ENCODE measurements at places on chromosomes 5 and 9.
A peak's percentile ranks its signal among the peaks of the same experiment; 100 is the strongest.

- DNase-seq, result no peak
These were observed 144.0 kb downstream of the MYO10 start for GRCh38 chr5:16791904-16792597.

- DNase-seq, result no peak
These were observed 24.5 kb downstream of the RETREG1 start for GRCh38 chr5:16592255-16592654.

DNA sequence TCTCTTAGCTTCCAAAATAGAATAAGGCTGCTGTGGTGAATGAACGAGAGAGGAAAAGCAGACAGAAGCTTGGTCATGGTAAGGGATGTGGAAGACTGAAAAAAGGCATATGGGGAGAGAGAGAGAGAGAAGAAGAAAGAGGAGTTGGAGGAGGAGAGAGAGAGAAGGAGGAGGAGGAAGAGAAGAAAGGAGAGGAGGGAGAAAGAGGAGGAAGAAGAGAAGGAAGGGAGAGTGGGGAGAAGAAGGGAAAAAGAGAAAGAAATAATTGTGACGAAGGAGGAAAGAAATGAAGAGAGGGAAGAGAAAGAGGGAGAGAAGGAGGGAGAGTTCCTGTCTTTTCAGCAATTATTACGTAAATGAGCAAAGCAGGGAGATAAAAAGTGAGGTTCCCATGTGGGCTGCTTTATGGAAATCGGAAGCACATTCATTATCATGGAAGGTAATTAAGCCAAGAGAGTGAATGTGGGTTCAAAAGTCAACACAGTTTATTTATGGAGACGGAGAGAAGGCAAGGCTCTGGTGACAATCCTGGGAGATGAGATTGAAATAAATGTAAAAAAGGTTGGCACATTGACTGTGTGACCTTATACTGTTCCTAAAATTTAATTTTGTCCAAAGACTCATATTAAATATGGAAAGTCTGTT lies 611.2 kb downstream of the KIF4B start:
- DNase-seq, result no peak

- DNase-seq, result no peak
These were observed 111.4 kb downstream of the ENC1 start for GRCh38 chr5:74529101-74529500.

GRCh38 chr9:91033797-91034196 lies 232.2 kb downstream of the SYK start:
- DNase-seq, result peak; percentile 68

GRCh38 chr9:113996531-113997001 lies 81.5 kb downstream of the AMBP start:
- DNase-seq, result no peak

DNA sequence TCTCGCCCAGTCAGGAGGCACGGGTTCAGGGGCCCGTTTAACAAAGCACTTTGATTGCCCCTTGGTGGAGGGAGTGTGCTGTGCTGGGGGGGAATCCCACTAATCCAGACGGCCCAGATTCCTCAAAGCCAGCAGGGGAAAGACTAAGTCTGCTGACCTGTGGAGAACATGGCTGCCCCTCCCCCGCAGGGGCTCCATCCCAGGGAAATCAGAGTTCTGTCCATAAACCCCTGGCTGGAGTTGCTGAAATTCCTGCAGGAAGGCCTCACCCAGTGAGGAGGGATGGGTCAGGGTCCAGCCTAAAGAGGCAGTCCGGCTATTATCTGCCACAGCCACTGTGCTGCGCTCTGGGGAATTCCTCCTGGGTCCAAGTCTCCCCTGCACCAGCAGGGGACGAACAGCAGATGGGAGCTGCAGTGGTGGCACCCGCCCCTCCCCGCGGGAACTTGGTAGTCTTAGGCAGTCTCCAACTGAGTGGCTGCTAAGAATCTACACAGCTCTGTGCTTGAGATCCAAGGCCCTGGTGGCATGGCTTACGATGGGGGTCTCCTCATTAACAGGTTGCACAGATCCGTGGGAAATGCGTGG lies 174.0 kb upstream of the DAB2 start:
- DNase-seq, result no peak

DNA sequence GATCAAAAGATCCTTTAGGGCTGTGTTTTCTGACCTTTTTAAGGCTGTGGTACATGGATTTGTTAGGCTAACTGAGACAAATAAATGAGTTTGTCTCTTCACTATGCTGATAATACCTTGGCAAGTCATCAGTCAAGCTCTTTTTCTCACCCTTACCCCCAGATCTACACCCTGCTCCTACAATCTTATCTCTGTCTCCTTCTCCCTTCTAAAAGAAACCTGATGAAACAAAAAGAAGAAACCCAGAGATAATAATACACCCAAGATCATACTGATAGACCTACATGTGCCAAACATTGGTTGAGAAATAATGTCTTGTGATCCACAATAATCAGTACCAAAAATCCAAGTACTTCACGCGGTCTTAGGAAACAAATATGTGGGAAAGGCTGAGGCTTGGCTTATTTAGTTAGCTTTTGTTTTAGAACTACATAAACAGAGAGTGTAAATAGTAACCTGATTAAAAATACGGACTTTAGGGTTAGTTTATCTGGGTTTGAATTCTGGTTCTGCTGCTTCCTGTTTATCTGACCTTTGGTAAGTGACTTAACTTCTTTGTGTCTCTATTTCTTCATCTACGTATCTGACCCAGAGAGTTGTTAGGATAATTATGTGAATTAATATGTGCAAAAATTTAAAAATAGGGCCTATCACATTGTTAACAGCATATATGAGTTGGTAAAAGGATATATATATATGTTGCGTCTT lies 24.8 kb upstream of the PDCD1LG2 start:
- no peak for DNase-seq

DNA sequence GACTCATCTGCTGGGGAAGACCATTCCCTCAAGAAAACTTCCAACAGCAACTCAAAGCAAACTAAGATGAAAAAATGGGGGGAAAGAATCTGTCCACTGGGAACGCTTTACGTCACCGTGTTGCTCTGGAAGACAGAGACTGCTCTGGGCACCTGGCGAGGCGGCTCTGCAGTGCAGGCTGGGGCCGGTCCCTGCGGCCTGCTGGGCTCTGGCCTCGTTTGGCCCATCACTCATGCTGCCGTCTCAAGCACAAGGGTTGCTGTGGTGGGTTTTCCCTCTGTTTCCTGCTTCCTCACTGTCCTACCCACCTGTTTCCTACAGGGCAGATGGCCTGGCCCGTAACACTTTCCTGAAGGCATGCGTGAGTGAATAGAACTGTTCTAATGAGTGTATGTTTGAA lies 92.9 kb upstream of the OTULINL start:
- no peak for DNase-seq

DNA sequence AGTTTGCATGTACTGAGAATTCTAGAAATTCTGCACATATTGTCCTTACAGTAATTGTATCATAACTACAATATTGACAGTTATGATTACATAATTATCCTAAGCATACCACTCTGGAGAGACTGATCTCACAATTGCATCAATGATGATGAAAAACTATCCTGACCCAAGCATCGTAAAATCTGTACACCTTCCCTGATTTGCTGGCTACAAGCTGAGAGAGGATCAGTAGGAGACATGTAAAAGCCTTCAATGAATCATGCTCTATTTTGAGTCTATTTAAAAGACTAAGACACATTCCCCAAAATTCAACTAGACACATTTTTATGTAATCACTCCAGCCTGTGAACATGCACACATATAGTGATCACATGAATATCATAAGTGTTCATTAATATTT lies 1833.8 kb downstream of the EFNA5 start:
- DNase-seq, result no peak

DNA sequence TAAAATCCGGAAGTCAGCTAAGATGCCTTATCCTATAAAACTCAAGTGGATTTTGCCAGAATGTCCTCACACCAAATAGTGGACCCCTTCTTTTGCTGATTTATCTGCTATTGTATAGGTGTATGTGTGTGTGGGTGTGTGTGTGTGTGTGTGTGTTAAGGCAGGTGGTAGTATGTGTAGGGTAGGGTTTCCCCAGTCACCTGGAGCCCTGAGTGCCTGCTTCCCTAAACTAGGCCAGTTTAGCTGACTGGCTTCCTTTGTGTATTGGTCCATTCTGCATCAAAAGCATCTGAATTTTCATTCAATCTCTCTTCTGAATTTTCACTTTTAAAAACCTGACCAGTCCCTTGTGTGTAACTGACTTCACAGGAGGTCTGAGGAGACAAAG lies 42.2 kb upstream of the LCP2 start:
- DNase-seq, result no peak

- DNase-seq, result no peak
These were observed 52.1 kb downstream of the TLE1 start for GRCh38 chr9:81637276-81637675.

GRCh38 chr5:77333451-77334123 lies 123.1 kb downstream of the PDE8B start:
- no peak for DNase-seq

GRCh38 chr9:133855802-133856521 lies 117.8 kb upstream of the SARDH start:
- DNase-seq, result no peak

GRCh38 chr9:91415290-91415689 lies 8.3 kb downstream of the NFIL3 start:
- no peak for DNase-seq

DNA sequence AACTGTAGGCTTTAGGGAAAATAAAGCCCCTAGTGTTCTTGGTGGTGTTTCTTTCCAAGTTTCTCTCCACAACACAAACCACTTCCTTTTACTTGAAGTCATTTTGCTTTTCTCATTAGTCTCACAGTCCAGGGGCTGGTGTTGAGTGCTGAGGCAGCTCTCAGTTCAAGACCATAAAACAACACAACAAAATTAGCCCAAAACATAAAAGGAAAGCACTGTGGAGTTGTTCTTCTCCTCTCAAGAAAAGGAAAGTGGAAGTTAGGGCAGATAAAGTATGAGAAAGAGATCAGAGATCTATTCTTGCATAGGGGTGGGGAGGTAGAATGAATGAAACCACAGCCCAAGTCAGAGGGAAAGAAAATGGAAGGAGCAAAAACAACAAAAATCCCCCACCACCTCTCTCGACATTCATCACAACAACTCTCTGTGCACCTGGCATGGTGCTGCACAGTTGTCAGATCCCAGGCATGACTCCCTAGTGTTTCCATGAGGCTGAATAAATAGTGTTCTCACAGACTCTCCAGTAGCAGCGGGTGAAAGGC lies 569.9 kb downstream of the RAB3C start:
- no peak for DNase-seq

- DNase-seq, result no peak
These were observed 157.5 kb downstream of the TRIM32 start for GRCh38 chr9:116844621-116845020.

GRCh38 chr5:159503236-159503635 lies 172.9 kb upstream of the IL12B start:
- no peak for DNase-seq

GRCh38 chr5:93571114-93571949 lies 9.7 kb downstream of the NR2F1-AS1 start:
- no peak for DNase-seq

GRCh38 chr5:72082048-72082447 lies 25.2 kb upstream of the MAP1B start:
- DNase-seq, result no peak

- no peak for DNase-seq
These were observed 719 bp upstream of the ISCA1 start for GRCh38 chr9:86282979-86283535.

DNA sequence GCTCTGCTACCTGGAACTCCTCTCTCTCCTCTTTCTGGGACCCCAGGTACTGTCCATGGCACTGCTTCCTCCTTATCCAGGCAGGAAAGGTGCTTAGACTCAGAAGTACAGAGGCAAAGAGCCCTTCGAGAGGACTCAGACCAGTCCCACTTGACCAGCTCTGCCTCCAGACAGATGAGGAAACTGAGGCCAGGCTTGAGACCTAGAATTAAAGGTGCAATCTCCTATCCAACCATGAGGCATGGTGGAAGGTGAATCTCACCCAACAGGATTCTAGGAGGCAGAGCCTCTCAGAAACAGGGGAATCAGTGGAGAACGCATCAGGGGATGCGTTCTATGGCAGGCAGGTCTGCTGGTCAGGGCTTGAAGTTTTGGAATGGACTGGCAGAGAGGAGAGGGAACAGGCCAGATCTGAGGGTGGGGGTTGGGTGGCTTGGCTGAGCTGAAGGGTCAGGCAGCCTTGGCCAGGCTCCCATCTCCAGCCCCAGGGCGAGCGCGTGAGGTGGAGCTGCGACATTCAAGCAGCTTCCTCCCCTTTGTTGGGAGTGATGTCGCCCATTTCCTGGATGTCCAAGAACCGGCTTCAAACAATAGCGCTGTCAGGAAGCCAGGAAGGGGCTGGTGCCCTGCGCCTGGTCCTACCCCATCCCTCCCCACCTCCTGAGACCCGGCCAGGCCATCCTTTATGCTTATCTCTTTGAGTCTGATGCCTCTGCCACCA lies 26.2 kb downstream of the NDUFA8 start:
- DNase-seq, result no peak

DNA sequence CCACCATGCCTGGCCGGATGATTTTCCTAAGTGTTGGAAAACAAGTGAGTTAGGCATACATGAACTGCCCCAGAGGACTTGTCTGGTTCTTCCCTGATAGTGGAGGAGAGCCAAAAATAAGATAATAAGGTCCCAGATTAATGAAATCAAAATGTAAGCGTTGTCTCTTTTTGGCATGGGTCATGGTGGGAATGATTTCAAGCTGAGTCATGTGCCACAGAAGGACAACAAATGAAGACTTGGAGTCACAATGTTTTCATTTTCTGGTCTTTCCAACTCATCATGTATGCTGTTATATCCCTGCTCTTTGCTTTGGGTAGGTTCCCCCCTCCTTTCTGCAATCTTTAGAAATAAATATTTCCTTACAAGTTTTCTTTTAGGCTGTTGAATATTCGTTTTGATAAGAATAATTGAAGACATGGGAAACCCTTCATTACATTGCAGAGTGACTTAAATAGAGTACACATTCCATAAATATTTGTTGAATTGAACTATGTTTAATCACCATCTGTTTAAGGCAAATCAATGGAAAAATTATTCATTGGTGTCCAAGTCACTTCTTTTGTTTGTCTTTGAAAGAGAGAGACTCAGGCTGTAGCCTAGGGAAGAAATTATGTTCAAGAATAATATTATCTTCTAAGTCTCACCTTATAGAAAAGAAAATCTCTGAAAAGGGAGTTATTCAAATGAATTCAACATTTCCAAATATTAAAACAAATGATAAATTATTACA lies 196.3 kb downstream of the CSNK1G3 start:
- DNase-seq, result no peak

DNA sequence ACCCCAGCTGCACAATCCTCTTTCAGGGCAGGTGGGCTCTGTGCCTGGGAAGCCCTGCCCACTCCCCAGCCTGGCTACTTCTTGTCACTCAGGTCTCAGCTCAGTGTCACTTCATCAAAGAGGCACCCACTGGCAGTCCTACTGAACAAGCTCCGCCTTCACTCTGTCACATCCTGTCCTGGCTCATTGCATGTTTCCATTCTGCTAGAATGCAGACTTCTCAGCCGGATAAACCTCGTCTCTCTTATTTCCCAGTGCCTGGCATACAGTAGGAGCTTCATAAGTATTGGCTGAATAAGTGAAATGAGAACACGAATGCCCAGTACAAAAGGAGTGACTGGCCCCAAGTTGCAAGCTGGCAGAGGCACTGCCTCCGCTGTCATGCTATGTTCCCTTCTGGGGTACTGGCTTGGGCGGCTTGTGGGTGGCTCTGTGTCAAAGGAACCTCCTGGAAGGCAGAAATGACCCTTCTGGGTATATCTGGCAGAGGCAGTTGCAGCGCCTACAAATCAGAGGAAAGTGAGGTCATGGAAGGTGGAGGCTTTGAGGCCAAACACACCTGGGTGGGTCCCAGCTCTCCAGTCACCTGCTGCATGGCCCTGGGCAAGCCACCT lies 98.3 kb upstream of the PHYKPL start:
- no peak for DNase-seq

All from CD4-positive, alpha-beta T cell treated with Interleukin-2 at 100 ng/mL for 4 hours (primary cell).